ENCODE measurements at places on chromosomes 6 and 20. TPM values are rescaled to one million over a fixed set of nuclear protein-coding genes. Genes with fewer than 3 reads are reported as not detected.
A peak's percentile ranks its signal among the peaks of the same experiment; 100 is the strongest.

GRCh38 chr6:22421198-22421597 is 124.4 kb upstream of the PRL start:
- DNase-seq = no peak

The PHACTR1 gene
- 71.8 TPM for total RNA-seq

The CDH22 gene
- total RNA-seq = 0.48 TPM

DNA sequence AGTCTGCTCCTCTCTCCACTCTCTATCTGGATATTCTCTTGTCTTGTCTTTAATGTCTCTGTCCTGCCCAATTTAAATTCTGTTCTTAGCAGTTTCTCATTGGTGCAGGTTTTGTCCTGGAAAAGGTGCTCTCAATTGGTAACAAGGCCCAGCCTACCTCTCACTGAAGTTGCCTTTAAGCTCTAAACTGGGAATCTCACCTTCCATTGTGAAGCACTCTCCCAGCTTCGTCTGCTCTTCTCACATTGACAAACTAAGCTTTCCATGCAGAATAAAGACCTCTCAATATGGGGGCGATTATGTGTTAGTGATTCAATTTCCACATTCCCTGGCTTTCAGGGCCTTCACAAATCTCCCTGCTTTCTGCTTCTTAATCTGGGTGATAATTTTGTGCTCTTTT is 1712.2 kb downstream of the GRIK2 start:
- DNase-seq = no peak

DNA sequence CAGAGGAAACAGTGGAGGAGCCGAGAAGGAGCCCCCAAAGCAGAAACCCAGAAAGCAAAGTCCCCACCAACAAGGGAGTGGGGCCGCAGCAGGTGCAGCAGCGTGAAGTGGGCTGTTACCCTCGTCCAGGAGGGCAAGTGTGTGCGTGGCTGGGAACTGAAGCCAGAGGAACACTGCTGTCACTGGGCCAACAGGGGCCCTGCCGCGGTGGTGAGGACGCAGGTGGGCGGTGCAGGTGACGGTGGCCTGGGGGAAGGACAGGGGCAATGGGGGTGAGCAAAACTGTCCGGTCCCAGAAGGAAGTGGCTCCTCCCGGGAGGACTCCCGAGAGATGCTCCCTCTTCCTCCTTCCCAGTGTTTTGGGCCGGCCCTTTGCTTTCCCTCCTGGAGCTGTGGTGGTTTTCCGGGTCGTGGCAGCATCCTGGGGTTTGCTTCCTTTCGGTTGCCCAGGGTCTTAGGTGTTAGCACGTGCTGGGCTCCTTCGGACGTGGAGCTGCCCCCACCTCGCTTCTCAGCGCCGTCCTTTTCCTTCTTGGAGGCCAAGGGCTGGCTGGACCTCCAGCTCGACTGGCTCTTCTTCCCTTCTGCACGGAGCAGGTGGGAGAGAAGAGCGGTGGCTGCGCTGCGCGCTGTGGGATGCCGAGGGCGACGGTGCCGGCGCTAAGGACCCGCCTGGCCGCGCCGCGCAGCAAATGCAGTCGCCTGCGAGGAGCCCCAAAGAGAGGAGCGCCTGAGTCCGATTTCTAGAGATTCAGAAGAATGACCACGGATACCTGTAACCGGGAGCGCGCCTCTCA is 62.7 kb upstream of the SLC2A12 start:
- no peak for DNase-seq

GRCh38 chr20:47274401-47275108 is 81.9 kb downstream of the ZMYND8 start:
- DNase-seq = no peak

DNA sequence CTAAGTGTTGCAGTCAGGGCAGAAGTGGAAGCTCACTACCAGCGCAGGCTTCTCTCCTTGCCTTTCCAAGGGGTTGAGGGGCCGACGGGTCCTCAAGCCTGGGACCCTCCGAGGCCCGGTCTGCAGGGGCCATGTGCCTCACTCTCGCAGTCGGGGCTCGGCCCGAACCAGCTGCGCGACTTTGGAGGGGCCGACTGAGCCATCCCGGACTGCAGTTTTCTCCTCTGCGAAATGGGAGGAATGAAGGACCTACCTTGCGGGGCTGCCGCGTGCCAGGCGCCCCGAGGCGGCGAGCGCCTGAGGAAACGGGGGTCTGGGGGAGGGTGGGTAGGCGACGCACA is 5.6 kb downstream of the LZTS3 start:
- no peak for DNase-seq

DNA sequence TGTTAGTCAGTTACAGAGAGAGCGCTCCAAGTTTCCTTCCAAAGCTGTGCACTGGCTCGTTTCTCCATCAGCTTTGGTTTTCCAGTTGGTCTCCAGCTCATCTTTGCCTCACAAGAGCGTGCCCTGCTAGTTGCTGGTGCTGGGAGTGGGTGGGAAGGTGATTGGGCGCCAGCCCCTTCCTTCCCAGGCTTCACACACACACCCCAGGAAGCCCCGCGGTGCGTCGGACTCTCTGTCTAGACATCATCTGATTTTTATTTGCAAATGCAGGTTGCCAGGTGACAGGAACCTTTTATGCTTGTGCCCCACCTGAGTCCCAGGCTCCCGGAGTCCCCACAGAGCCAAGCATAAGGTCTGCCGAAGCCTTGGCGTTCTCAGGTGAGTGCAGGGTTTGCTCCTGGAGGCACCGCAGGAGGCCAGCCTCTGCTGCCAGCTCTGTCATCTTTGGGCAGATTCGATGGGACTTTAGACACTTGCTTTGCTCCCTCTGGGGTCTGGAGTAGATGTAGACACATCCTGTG is 7.1 kb downstream of the IRF4 start:
- no peak for DNase-seq

The ZNF165 gene
- total RNA-seq = 0.44 TPM

GRCh38 chr6:36829919-36830544 is 9.2 kb downstream of the CPNE5 start:
- peak; percentile 84 for DNase-seq

The POM121L2 gene
- not detected for total RNA-seq

The SLC44A4 gene
- not detected for total RNA-seq

The BMP7 gene
- 1.7 TPM for total RNA-seq

- DNase-seq = peak; percentile 73
Observed at GRCh38 chr6:157198425-157199279, 124.7 kb downstream of the TMEM242 start.

DNA sequence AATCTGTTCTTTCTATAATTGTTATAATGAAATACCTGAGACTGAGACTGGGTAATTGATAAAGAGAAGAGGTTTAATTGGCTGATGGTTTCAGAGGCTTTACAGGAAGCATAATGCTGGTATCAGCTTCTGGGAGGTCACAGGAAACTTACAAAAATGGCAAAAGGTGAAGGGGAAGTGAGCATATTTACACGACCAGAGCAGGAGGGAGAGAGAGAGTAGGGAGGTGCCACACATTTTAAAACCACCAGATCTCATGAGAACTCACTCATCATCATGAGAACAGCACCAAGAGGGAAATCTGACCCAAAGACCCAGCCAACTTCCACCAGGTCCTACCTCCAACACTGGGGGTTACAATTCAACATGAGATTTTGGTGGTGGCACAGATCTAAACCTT is 2.6 kb upstream of the SIRPB1 start:
- DNase-seq = no peak

DNA sequence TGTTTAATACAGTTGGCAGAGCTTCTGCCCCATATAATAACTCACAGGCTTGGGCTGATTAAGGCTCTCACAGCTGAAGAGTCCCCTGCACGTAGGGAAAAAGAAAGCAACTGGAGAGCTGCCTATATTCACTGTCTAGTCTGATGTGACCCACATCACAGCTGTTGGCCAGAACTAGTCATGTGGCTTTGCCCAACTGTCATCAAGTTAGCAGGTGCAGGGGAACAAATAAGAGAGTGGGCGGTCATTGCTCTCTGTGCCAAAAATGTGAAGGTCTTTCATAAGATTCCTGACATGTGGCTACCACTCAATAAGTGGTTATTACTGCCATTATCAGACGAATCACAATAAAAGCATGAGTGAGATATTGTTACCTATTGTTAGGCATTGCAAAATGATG is 665.2 kb downstream of the DOK5 start:
- no peak for DNase-seq

- no peak for DNase-seq
Observed at GRCh38 chr6:26660000-26660361, 435 bp upstream of the ZNF322 start.

GRCh38 chr6:116145803-116146675 is 20.1 kb upstream of the COL10A1 start:
- no peak for DNase-seq

The NUDT3 gene
- 68.4 TPM for total RNA-seq

GRCh38 chr20:47577314-47577713 is 75.6 kb downstream of the NCOA3 start:
- no peak for DNase-seq

- DNase-seq = peak; percentile 40
Observed at GRCh38 chr6:26501482-26501986, 1.4 kb downstream of the BTN1A1 start.

DNA sequence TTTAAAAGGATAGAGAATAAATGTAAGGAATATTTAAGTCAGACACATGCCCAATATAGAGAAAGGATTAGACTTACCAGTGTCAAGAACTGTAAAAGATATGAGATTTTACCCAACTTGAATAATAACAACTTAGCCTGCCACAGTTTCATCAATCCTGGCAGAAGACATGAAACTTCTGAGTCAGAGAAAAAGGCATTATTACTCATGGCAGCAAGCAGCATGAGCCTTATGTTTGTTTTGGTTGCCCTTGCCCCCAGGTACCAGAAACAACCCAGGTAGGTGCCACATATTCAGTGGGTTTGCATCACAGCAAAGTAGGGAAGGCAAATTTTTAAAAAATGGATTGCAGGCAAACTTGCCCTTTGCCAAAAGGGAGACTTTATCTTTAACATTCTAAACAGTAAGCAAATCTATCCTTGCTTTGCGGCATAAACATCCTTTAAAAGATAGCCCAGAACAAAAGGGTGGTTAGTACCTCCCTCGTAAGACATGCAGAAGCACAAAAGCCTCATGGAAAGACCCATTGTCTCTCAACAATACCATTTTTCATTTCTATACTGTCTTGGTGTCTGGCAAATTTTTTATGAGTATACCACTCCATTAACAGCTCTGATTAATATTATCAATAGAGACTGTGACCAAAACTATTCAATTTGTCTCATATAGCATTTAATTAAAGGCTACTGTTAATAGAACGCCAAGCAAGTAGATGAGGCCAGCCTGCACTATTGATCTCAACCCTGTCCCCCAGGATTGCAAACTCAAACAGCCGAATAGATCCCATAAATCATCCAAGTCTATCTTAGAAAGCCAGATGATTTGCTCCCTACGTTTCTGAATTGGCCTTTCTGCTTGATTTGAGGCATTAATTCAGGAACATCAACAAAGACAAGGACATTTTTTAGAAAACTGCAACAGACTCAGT is 185.1 kb downstream of the COL19A1 start:
- DNase-seq = no peak

The ATP5F1E gene
- 120 TPM for total RNA-seq

DNA sequence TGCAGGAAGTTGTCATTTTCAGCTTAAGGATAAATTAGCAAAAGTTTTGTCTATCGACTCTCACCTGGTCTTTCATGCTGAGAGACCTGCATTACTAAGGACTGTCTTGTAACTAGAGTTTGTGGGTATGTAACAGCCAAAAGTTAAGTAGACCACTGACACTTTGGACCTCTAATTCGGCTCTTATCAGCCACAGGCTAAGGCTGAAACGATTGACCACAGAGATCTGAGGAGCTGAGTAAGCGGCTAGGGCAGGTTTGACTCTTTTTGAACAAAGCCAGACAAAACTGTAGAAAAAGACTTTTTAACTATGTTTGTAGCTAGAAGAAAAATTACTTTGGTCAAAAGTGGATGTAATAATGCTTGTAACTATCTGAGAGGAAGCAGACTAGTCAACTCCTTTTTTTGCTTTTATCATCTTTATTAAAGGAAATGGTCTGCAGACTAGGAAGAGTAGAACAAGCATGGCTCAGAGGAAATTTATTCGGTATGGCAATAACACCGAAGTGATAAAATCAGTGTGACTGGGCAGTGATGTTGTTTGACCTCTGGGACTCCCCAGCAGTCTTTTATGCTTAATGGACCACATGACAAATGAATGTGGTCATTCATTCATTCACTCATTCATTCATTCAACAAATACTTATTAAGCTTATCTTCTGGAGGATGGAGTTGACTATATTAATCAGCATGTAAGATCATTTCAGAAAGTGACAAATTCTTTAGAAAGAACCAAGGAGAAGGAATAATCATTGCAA is 725.0 kb upstream of the HS3ST5 start:
- no peak for DNase-seq

DNA sequence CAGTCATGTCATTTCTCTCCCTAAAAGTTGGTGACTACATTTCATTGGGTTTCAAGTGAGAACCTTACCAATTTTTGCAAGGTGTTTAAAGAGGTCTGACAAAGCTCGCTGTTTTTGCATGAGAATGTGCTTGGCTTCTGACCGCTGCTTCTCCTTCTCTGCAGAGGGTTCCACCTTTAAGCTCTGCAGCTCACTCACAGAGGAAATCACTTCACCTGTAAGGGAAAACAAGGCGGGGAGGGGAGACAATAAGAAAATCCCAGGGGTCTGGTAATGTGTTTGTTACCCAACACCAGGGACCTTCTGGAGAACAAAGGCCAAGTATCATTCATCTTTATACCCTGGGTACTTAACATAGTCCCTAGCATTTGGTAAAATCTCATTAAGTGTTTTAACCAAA is 40.0 kb upstream of the LYRM2 start:
- DNase-seq = no peak

The RIMS4 gene
- total RNA-seq = not detected

The OTOR gene
- not detected for total RNA-seq

DNA sequence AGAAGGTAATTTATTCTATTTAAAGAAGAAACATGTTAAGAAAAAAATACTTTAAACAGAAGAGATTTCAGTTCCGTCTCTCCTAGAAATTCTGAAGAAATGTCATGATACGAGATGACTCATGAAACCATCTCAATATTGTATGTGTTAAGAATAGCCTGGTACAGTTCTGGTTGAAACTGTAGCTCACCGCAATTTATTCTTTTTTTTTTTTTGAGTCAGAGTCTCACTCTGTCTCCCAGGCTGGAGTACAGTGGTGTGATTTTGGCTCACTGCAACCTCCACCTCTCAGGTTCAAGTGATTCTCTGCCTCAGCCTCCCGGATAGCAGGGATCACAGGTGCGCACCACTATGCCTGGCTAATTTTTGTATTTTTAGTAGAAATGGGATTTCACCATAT is 103.3 kb downstream of the ARHGAP18 start:
- no peak for DNase-seq
